ENCODE measurements at places on chromosomes 1 and 21.
A peak's percentile ranks its signal among the peaks of the same experiment; 100 is the strongest.

- H3K27me3 ChIP-seq, result no peaks in the 10 kb centered on the region
- no peak overlapping the region for H3K4me3 ChIP-seq
- H3K4me1 ChIP-seq, result peaks cover 10% of the 10 kb centered on the region
- no peaks in the 10 kb centered on the region for H3K36me3 ChIP-seq
- H3K27ac ChIP-seq, result no peak overlapping the region
Observed at GRCh38 chr1:237863234-237863633, 27.5 kb downstream of the ZP4 start.

DNA sequence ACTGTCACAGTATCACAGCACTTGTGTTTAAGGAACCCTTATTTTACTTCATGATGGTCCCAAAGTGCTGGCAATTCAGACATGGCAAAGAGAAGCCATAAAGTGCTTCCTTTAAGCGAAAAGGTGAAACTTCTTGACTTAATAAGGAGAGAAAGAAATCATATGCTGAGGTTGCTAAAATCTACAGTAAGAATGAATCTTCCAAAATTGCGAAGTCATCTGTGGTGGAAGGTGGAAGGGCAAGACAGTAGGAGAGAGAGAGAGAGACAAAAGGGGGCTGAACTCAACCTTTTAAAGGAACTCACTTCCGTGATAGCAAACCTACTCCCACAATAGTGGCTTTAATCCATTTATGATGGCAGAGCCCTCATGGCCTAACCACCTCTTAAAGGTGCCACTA lies 19.3 kb upstream of the AADACL3 start:
- no peaks in the 10 kb centered on the region for H3K4me1 ChIP-seq
- DNase-seq, result no peak
- no peak overlapping the region for H3K4me3 ChIP-seq
- H3K27ac ChIP-seq, result no peak overlapping the region
- H3K36me3 ChIP-seq, result no peaks in the 10 kb centered on the region
- H3K27me3 ChIP-seq, result no peaks in the 10 kb centered on the region

- peak; percentile 76 for DNase-seq
- H3K4me3 ChIP-seq, result peak within 1 kb of the TSS; percentile 92
- peak within 1 kb of the TSS; percentile 69 for H3K27ac ChIP-seq
- no peaks in the 10 kb centered on the region for H3K36me3 ChIP-seq
- H3K27me3 ChIP-seq, result no peaks in the 10 kb centered on the region
Observed at GRCh38 chr1:228734881-228735801, at the start of gene RHOU. TSS of gene RHOU (plus strand) at chr1:228735479. CDS start at chr1:228735743, 264 bp downstream.

GRCh38 chr1:97989094-97989680 lies 68.4 kb upstream of the DPYD start:
- no peak overlapping the region for H3K27ac ChIP-seq
- no peak overlapping the region for H3K4me3 ChIP-seq
- DNase-seq, result no peak
- no peaks in the 10 kb centered on the region for H3K27me3 ChIP-seq

GRCh38 chr1:19390901-19391595 lies 78.9 kb downstream of the SLC66A1 start:
- H3K36me3 ChIP-seq, result no peaks in the 10 kb centered on the region
- peak; percentile 78 for DNase-seq
- peaks cover 20% of the 10 kb centered on the region for H3K4me1 ChIP-seq
- H3K4me3 ChIP-seq, result peak overlapping the region; percentile 16
- peak overlapping the region; percentile 27 for H3K27ac ChIP-seq

- H3K27me3 ChIP-seq, result no peaks in the 10 kb centered on the region
- no peaks in the 10 kb centered on the region for H3K36me3 ChIP-seq
- H3K4me1 ChIP-seq, result no peaks in the 10 kb centered on the region
- no peak for DNase-seq
- no peak overlapping the region for H3K4me3 ChIP-seq
Observed at GRCh38 chr1:207904391-207904790, 6.5 kb downstream of the CD34 start.

DNA sequence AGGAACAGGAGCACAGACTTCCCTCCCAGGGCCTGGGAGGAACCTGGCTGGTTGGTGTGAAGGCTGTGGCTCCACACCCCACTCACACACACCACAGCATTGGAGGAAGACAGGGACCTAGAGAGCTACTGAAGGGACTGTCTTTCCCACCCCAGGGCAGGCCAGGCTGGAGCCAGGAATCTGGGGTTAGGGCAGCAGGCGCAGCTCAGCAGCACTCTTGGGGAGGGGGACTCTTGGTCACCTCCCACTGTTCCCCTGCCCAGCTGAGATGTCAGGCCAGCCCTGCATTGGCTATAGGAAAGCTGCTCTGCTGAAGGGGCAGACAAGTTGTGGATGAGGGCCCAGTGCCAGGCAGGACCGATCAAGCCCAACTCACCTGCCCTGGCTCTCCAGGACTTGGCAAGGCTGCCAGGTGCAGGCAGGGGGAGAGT lies 1.6 kb upstream of the PLEKHA6 start:
- no peak overlapping the region for H3K4me3 ChIP-seq
- no peaks in the 10 kb centered on the region for H3K36me3 ChIP-seq
- H3K27me3 ChIP-seq, result no peaks in the 10 kb centered on the region
- no peak overlapping the region for H3K27ac ChIP-seq
- H3K4me1 ChIP-seq, result peaks cover 31% of the 10 kb centered on the region

- H3K4me1 ChIP-seq, result peaks cover 18% of the 10 kb centered on the region
- no peaks in the 10 kb centered on the region for H3K36me3 ChIP-seq
- no peak for DNase-seq
- H3K27ac ChIP-seq, result peak overlapping the region; percentile 30
- H3K27me3 ChIP-seq, result no peaks in the 10 kb centered on the region
- H3K4me3 ChIP-seq, result no peak overlapping the region
Observed at GRCh38 chr1:31244326-31244725, 4.6 kb upstream of the NKAIN1 start.

- peaks cover 14% of the 10 kb centered on the region for H3K4me1 ChIP-seq
- H3K27me3 ChIP-seq, result no peaks in the 10 kb centered on the region
Observed at GRCh38 chr1:21550866-21551475, 41.7 kb downstream of the ALPL start.

DNA sequence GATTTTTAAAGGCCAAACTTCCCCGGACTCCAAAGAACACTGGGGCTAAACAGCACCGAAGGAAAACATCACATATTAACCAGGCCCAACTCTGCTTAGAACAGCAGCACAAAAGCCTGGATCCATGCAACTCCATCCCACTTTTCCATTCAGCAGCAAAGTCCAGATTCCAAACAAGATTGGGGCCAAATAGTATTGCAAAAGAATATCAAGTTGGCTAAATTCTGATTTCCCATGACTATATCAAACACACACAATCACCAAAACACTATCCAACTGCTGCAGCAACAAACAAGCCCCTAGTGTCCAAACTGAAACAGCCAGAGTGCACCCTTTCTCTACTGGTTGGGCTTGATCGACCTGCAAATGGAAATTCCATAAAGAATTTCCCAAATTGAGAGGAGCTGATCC lies 19.4 kb upstream of the TMEM125 start:
- no peaks in the 10 kb centered on the region for H3K36me3 ChIP-seq
- no peaks in the 10 kb centered on the region for H3K27me3 ChIP-seq
- no peaks in the 10 kb centered on the region for H3K4me1 ChIP-seq
- DNase-seq, result no peak
- H3K27ac ChIP-seq, result no peak overlapping the region
